ENCODE measurements at places on chromosomes 7 and 10.
A peak's percentile ranks its signal among the peaks of the same experiment; 100 is the strongest.

DNA sequence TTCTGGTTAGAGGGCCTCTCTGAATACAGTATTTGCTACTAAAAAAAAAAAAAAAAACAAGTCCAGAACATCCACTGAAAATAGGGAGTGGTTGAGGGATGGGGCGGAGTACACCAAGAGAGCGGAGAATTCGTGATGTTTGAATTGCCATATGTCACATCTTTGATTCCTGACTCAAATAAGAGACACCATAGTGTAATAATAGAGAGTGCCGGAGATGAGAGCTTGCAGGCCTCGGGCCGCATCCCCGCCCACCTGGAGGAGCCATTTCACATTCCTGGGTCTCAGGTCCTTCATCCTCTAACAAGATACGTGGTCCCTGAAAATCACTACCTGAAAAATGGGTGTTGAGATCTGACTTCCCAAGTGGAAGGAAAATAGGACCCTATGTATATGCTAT, 46.8 kb downstream of the KIAA1549 start:
- no peak for DNase-seq

- DNase-seq: peak; percentile 71
These were observed 796 bp downstream of the CDK14 start for GRCh38 chr7:90596671-90597562.

GRCh38 chr10:49350846-49351532, 44.9 kb downstream of the DRGX start:
- no peak for DNase-seq

DNA sequence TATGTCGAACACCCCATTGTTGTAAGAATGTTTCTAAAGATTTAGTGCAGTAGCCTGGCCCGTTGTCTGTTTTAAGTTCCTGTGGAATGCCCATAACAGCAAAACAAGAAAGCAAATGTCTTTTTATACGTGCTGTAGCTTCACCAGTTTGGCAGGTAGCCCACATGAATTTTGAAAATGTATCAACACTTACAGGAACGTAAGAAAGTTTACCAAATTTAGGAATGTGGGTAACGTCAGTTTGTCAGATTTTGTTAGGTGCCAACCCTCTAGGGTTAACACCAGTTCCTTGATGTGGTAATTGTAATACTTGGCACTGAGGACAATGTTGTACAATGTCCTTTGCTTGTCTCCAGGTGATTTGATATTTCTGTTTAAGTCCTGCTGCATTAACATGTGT, 3.2 kb upstream of the GIMAP4 start:
- no peak for DNase-seq

DNA sequence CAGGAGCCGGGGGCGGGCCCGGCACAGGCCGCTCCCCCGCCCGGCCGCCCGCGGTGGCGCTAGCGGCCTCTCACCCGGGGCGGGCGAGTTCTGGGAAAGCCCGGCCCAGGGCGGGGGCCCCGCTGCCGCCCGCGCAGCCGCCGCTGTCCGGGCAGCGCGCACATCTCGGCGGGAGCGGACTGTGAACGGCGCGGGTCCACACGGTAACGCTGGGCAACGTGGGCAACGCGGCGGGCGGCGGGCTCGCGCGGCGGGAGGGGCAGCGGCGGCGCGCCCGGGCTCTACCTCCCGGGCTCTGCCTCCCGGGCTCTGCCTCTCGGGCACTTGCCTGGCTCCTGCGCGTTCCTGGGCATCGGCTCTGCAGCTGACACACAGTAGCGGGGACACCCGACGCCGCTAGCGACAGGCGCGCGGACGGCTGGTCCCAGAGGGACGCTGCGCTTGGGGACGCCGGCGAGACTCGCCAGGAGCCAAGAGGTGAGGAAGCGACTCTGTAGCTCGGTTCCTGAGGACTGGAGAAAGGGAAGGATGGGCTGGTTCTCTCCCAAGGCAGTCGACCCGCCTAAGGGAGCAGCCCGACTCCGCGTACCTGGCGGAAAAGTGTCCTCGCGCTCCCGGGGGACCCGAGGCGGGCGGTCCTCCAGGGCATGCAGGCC, at the start of gene PLCE1:
PLCE1 (plus strand) TSS at position 150 of the 656 bp plus-strand sequence. CDS start 37,116 bp downstream, outside the sequence.
- DNase-seq: peak; percentile 73

- no peak for DNase-seq
These were observed 35.2 kb downstream of the LSMEM1 start for GRCh38 chr7:112515989-112516388.

DNA sequence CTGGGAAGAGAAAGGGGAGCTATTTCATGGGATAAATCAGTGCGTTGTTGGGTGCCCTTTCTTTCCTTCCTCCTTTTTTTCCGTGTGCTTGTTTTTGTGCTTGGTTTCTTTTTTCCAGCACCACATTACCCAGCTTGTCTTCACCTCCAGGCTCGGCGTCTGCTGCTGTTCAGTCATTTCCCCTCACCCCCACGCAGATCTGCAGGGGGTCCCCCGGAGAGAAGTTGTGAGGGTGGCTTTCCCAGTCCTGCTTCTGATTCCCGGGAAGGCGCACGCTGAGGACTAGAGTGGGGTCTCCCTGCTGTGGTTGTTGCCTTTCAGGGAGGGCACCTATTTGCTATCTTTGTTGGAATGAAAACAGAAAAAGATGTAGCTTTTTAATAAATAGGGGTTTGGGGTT, 1.6 kb downstream of the CAMK1D start:
- no peak for DNase-seq

DNA sequence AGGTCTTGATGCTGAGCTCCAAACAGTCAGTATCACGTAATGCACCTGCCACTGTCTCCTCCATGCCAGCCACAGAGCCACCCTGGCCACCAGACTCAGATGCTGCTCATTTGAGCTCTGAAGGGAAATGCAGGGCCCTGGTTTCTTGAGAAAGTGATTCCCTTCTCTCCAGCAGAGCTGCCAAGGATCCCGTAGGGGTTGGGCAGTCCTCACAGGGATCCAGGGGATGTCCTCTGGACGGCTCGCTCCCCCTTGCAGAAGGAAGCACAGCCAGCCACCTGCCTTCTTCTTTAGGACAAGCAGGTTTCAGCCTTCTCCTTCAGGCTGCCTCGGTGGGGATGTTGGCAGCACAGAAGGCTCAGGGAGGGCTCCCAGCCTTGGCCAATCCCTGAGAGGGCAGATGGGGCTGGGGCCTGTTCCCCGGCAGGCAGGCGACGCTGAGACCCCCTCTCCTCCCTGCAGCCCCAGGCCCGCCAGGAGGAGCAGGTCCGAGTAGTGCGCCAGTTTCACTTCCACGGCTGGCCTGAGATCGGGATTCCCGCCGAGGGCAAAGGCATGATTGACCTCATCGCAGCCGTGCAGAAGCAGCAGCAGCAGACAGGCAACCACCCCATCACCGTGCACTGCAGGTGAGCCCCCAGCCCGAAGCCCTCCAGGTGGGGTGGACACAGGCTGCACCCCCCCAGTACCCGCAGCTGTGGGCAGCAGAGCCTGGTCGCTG, 48.9 kb downstream of the MKI67 start:
- no peak for DNase-seq

DNA sequence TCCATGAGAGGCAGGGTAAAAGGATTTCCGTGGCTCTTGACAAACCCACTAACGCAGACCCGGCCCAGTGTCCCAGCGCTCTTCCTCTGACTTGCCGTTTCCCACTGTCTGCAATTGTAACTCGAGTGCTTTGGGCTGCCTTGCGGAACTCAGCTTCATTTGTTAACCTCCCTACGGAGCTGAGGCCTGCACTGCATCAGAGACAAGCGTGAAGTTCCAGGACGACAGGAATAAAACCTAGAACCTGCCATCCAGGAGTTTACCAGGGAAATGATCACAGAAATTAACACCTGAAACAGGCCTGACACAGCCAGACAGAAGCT, 76.2 kb downstream of the SFMBT2 start:
- no peak for DNase-seq

GRCh38 chr7:92702535-92702934, 112.3 kb upstream of the FAM133B start:
- no peak for DNase-seq

- DNase-seq: no peak
These were observed 6.3 kb downstream of the WNT16 start for GRCh38 chr7:121334875-121335648.

DNA sequence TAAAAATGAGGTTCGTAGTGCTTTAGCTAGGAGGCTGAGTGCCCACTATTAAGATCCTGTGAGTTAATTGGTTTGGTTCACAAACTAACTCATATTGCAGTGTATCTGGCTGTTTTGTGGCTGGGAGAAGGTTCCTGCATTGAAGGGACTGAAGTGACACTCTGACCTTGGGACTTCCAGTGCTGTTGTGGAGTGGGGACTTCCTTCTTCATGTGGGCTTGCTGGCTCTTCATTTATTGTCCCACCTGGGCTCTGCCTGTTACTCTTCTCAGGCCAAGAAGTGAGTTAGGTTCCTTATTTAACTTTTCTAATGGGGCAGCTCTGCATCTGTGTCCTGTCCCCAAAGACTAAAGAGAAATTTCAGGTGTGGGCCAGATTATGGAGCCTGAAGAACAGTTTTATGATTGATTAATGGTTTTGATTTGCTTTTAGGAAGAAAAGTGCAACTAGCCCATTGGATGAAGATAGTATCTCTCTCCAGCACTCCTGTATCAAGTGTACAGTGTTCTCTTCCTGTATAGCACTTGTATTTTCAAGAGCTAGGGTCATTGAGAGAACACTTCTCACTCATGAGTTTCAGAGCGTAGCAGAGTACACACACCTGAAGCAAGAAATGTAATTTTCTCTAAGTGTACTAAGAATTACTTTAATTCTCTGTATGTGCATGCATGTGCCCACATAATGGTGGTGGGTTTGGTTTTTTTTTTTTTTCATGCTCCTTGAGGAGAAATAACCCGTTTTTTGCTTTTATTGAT, 54.8 kb downstream of the AUTS2 start:
- DNase-seq: no peak

GRCh38 chr7:127409629-127410028, 17.1 kb upstream of the ZNF800 start:
- no peak for DNase-seq

DNA sequence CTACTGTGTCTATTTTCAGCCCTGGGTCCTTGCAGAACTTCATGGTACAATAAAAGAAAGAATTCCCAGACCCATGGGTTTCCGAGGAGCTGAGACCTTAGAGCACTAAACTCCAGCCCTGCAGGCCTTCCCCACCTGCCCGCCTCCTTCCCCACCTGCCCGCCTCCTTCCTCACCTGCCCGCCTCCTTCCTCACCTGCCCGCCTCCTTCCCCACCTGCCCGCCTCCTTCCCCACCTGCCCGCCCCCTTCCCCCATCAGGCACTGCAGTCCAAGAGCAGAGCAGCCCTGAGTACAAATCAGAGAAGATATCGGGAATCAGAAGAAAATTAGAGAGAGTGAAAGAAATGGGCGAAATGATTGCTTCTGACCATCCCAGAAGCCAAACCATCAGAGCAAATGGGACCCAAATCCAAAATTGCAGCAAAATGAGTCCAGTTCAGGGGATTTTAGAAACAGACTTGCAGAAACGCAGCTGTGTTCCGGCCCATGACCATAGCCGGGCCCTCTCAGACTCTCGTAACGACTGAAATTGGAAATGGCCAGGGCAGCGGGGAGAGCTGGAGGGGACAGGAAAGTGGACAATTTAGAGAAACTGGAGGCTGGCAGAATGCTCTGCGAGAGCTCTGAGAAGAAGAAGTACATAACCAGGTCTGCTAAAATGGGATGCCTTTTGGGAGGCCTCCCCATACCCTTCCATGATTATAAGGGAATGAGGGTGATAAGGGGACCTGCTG, 568.4 kb downstream of the TCERG1L start:
- no peak for DNase-seq

DNA sequence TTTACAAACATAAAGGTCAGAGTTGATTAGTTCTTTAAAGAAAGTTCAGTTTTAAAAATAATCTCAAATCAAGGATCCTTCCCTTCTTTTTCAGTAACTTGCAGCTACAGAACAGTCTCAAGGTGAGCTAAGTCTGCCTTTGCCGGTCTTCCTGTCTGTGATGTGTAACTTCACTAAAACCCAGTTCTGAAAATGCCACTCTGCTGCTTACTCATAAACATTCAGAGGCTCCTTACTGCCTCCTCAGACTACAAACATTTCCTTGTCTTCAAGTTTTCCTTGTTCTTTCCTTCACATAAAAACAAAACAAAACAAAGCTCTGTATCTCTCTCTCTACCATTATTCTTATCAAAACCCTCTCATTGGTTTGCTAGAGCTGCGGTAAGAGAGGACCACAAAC, 128.7 kb downstream of the ETV1 start:
- DNase-seq: no peak
